ENCODE measurements at places on chromosomes 7 and 10.
A peak's percentile ranks its signal among the peaks of the same experiment; 100 is the strongest.

- no peak for DNase-seq
These were observed 217.4 kb downstream of the DGKB start for GRCh38 chr7:14685167-14685566.

GRCh38 chr7:23918286-23918685, 208.3 kb downstream of the STK31 start:
- no peak for DNase-seq

DNA sequence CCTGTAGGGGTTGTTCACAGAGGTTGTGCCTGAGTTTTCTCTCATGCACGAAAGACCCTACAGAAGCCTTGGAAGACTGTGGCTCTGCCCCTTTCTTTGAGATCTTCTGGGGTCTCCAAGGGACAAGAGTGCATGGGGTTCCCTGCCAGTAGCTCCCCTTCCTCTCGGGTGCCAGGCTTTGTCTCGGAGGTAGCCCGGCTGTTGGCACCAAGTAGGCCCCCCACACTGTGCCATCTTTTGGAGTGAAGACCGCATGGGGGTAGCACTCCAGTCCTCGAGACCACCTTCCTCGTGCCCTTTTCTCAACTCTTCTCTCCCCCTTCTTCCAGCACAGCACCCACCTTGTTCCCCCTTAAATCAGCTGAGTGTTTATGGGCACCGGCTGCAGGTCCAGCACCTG, 41.6 kb downstream of the OAT start:
- no peak for DNase-seq

DNA sequence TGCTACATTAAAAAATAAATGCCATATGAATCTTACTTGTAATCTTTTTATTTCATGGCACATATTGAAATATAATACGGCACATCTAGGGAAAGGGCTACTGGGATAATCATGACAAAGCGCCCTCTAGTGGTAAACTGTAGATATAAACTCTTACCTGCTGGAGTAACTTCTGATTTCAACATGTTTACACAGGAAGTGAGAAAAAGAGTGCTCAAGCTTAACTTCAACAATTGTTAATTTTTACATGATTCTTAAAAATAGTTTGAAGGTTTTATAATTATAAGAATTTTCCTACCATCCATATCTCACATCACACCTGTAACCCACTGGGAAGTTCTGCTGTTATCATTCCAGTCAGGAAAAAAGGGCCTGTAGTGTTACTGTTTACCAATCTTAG, 2.0 kb upstream of the HEPACAM2 start:
- peak; percentile 85 for DNase-seq

DNA sequence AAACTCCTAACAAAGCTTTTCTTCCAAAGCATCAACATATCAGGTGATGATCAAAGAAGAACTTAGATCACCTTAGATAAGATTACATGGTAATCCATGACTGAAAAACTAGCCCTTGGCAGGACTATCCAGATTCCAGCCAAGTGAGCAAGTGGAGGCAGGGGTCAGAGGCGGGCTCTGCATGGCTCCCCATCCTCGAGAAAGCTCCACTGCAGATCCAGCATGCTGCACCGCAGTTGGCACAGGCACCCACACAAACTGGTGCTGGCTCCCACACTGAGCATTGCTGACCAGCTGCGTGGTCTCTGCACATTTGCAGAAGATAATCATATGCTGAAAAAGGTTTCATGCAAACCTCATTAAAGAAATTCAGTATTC, 10.1 kb downstream of the PSAP start:
- no peak for DNase-seq

- DNase-seq: no peak
These were observed 395.9 kb downstream of the TFEC start for GRCh38 chr7:115634633-115635032.

- DNase-seq: no peak
These were observed 89.5 kb downstream of the VWDE start for GRCh38 chr7:12314199-12314598.

DNA sequence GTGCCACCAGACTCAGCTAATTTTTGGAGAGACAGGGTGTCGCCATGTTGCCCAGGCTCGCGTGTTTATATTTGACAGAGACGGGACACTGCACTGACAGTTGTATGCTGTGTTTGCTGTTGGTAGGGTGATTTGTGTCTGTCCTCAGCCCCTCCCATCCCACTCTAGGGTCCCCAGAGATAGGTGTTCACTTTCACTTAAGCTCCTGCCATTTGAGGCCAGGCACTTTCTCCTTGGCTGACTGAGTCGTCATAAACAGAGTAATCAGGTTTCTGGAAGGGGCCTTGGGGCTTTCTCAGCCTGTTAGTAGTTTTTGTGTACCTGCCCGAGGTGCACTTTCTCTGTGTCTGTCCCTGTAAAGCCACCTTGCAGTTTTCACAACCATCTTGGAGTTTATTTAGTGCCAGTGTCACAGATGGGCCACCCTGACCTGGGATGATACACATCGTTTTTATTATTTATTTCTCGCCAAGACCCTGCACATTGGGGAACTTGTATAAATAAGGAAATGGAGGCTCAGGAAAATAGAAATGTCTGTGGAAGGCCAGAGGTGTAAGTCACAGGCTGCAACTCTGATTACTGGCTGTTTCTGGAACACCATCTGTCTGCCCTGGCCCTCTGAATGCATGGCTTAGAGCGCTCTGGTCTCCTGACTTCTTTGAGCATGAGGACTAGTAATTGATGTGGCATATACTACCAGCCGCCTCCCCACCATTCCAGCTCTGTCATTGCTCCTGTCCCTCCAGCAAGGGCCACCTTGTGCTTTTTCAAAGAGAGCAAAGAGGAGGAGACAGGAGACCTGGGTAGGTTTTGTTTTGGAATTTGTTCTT, 81.9 kb upstream of the PDCD4 start:
- no peak for DNase-seq

DNA sequence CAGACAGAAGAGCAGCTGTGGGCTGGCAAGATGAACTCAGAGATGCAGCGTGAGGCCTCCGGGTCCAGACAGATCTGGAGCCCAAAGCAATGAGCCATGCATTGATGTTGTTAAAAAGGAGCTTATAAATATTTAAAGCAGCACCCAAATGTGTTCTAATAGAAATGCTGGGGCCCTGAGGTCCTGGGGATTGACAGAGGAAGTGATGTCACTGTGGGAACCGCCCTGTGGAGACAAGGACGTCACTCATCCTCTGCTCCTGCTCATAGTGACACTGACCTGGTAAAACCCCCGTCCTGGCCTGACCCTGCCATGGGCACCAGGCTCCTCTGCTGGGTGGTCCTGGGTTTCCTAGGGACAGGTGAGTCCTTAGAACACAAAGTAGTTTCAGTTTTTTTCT, 197.0 kb upstream of the PRSS58 start:
- no peak for DNase-seq

DNA sequence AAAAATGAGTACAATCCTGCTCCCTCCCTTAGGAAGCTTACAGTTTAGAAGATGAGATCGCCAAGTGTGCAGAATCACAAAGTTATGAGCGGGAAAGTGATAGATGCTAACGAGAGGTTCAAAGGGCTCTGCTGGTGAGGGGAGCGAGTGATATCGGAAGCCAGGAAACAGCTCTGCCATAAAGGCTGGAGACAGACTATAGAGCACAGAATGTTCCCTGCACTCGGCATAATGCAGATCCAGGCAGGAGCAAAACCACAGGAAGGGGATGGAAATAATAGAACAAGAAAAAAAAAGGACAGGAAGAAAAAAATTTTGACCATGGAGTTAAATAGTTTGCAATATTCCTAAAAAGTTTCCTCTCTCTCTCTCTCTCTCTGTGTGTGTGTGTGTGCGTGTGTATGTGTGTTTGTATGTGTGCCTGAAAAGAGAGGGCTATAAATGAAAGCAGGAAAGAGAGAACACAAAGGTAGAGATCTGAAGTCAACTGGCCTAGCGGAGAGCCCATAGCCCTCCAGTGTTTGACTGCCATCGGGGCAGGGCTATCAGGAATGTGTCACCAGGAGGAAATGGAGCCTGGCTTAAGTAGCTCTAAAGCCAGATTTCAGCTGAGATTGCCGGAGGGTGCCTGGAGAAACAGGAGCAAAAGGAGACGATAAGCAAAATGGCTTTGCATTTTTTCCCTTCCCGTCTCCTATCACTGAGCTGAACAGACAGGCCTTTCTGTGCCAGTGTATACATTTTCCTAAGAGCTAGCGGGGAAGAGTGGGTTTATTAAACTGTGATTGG, 175.8 kb upstream of the LYZL1 start:
- no peak for DNase-seq

GRCh38 chr7:86995052-86995725, 64.3 kb downstream of the ELAPOR2 start:
- DNase-seq: no peak

- no peak for DNase-seq
These were observed 5.9 kb downstream of the TNKS2 start for GRCh38 chr10:91804126-91804510.

- DNase-seq: no peak
These were observed 17.2 kb downstream of the STAMBPL1 start for GRCh38 chr10:88896994-88897853.

GRCh38 chr10:122348512-122348911, 26.0 kb upstream of the PLEKHA1 start:
- DNase-seq: peak; percentile 94

DNA sequence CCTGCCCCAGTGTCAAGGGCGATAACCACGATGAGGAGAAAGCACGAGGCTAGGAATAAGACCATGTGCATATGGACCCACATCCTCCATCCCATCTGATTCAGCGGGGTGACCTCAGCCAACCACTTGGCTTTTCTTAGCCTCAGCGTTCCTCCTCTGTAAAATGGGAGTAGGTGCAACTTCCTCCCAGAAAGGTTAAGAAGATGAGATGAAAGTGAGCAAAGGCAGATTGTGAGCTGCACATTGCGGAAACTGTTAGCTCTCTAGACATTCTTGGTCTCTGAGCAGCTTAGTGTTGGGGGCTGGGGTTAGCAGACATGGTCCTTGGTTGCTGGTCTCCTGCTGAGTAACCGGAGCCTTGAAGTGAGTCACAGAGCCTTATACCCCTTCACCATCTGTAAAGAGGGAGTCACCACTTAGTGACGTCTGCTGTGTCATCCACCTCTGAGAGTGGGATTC, 497.3 kb upstream of the GALNT17 start:
- no peak for DNase-seq

- DNase-seq: peak; percentile 41
These were observed 128.8 kb upstream of the FAM20C start for GRCh38 chr7:63521-64021.

DNA sequence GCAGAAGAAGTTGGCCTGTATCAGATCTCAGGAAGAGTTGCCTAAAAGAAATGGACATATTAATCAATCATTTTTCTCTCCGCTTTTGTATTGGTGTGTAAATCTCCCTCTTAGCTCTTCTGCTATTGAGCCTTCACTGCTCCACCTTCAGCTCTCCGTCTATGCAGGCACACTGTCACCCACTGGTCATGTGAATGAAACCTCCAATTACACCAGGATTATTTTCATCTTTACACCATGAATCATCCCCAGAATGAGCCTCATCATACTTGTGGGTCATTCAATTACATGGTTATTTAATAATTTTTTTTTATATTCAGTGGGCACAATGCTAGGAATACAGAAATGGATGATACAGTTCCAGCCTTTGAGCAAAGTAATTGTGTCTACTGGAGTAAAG, 92.6 kb downstream of the LRRC4 start:
- no peak for DNase-seq
